ENCODE measurements at places on chromosomes 3 and 15.

- DNase-seq: no peak
Observed at GRCh38 chr3:170985304-170985703, 41.2 kb downstream of the SLC2A2 start.

GRCh38 chr15:77851086-77851485, 218.4 kb upstream of the LINGO1 start:
- DNase-seq: no peak

DNA sequence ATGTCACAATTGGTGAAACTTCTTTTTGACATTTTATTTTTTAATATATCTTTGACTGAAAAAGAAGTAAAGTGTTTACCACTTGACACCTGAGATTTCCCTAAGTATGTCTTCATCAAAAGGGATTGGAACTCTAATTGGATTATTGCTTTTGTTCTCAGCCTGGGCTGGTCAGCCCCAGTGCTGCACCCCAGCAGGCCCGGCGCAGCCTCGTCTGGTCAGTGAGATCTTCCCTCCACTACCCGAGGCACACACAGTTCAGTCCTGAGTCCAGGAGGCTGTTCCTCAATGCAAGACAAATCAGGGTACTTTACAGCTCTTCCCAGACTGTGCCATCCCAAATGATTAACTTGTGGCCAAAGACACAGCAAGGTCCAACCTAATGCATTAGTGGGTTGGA, 146.9 kb upstream of the SEMA6D start:
- DNase-seq: no peak

GRCh38 chr3:28218071-28218916, 23.1 kb upstream of the CMC1 start:
- no peak for DNase-seq

DNA sequence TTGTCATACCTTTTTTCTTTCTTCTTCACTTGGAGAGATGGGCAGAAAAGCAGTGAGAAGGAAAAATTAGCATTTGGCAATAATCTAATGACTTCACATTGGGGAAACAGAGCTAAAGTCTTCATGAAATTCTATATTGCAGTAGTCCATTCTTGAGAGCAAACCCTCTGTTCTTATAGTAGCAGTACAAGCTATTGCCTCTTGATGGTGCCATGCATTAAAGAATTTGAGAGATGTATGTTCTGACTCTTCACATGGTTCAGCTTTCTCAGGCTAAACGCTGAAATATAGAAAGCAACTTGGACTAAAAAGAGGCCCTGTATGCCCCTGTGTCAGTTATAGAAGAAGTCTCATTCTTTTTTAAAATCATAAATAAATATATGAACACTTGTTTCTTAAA, 36.0 kb downstream of the PHLDB2 start:
- DNase-seq: peak; percentile 53

GRCh38 chr15:58522391-58522790, 90.6 kb downstream of the LIPC start:
- DNase-seq: no peak

DNA sequence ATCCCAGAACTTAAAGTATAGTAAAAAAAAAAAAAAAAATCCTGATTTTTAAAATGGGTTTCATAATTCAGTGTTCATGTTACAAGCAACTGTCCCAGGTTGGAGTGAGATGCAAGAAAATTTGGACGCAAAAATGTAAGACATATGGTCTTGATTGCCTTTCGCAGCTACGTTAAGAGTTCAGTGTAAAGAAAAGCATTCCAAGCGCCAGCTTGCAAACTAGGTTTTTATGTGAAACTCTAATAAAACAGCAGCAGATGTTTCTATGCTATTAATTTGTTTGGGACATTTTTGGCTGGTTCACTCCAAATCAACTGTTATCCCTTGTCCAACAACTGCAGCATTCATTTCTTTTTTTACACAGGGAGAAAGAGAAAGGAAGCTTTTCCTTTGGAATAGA, 957.8 kb downstream of the ROBO1 start:
- DNase-seq: peak; percentile 54

DNA sequence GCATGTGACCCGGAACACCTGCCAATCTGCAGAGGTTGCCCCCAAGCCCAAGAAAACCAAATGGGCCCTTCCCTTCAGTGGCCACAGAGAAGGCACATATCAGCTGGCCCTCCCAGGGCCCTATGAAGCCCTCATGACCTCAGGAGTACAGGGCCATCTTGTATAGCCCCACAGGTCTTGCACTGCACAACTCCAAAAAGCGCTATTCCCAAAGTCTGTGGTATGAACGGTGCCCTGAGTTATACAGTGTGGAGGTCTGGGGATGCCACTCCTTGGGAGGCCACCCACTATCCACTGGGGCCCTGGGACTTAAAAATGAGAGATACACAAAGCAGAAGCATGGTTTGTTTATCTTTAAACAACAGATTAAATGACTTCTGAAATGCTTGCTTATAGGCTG, 61.5 kb downstream of the CAPN7 start:
- no peak for DNase-seq

GRCh38 chr3:151795276-151795675, 18.6 kb upstream of the AADAC start:
- peak; percentile 90 for DNase-seq

DNA sequence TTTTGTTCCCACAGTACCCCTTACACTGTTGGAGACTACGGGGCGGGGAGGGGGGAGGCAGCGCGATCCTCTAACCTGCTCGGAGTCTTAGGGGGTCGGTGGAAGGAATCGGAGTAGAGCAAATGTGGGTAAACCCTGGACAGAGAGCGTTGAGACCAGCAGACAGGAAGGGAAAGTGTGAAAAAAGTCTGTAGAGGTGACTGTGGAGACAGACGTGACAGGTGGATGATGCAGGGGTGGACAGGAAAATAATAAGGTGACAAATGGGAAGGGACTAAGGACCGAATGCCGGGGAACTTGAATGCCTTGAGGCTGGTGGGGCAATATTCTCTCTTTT, 424 bp downstream of the EAF2 start:
- no peak for DNase-seq

DNA sequence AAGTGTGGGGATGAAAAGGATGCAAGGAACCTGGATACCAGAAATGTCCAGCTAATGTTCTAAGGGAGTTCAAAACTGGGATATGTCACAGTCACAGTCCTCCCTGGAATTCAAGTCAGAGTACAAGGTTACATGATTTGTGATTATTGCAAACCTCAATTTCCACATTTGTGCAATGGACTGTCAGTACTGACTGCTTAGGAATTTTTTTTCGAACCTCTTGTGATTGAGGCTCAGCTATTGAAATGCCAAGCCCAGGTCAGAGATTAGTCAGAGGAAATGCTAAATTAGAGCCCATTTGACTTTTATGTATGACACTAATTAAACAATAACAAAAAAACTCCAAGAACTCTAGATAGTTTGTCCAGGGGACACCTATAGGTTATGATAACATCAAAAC, 210.2 kb downstream of the THSD4 start:
- peak; percentile 78 for DNase-seq

- DNase-seq: no peak
Observed at GRCh38 chr3:141542202-141542969, 55.6 kb downstream of the RASA2 start.

DNA sequence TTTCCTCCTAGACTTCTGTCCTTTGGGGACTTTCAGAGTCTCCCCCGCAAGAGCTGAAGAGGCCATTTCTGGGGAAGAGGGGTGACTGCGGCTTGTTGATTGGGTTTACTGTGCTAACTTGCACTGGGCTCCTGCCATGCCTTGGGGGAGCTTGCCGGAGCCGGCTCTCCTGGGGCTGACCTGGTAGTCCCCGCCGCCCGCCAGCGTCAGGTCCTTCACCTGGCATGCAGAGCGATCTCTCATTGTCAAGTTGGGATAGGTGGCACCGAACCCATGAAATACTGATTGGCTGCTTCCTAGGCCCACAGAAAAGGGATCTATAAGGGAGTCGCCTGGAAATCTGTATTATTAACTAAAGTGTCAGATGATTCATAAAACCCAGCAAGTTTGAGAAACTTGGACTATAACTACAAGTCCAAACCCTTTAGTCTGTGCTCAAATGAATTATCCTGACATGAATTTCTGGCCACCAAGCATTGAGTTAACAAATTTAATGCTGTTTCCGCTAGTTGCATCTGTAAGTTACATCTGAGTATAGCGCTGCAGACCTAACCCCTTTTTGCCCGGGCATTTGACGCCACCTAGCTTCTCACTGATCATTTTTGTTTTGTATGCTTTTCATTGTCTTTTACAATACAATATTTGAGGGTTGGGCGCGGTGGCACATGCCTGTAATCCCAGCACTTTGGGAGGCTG, 607 bp upstream of the IMP3 start:
- DNase-seq: peak; percentile 67

DNA sequence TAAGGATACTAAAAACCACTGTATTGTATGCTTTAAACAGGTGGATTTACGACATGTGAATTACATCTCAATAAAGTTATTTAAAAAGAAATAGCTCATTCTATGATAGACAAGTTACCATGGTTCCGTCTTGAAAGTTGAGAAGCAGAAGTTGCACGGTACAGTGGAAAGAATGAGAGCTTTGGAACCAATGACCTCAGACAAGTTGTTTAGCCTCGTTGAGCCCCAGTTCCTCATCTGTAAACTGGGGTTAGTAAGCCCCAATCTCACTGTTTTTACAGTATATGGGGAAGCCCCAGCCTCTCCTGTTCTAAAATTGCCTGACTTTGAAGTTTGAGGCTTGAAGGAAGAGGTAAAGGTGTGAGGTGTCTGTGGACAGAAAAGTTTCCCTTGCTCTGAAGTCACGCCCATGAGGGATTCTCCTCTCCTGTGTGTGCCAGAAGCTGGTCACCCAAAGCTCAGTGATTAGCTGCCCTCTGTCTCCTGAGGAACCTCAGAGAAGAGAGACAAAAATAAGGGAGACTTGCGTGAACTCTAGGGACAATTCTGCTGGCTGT, 10.0 kb downstream of the CRYGS start:
- no peak for DNase-seq

DNA sequence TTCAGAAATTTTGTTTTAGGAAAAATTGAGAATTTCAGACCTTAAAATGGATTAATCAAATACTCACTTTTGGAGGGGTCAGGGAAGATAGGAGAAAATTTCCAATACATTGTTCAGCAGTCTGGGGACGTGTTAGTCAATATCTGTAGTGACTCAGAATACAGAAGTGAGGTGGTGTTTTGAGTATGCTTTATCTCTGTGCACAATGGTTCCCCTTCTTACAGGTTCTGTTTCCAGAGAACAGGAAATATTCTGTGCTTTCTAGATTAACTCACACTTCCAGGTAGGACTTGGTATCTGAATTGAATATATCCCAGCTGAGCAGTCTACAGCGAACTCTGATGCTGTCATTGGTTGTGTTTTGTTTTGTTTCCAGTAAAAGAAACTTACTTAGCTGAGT, 30.7 kb upstream of the CCDC54 start:
- no peak for DNase-seq

DNA sequence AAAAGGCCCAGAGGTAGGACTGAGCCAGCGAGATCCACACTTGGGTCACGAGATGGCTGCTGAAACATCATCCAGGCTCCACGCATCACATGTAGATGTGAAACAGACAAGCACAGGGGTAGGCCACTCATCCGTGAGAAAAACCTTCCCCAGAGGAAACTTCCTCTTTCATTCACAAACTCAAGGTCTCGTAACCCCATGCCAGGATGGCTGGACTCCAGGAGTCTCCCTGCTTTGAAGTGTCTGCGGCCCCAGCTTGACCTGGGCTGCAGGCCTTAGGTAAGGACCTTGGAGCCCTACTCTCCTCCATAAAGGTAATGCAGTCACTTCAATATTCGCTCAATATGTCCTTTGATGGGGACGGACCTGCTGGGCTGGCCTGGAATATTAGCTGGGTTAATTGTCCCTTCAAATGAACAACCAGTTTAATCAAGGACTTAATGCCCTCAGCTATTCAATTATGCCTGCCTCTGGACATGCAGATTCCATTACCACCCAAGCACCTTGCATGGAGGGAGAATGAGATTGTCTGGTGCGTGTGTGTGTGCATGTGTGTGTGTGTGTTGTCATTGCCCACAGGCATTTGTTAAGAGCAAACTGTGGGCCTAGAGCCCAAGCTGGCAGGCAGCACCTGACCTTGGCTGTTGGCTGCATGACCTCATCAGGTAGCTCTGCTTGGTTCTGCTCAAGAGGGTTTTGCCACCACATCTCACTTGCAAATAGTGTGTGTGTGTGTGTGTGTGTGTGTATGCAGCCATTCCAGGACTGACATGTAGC, 186.9 kb upstream of the TLE3 start:
- DNase-seq: no peak

- no peak for DNase-seq
Observed at GRCh38 chr3:177525987-177526712, 328.9 kb upstream of the TBL1XR1 start.

GRCh38 chr15:77630956-77631744, 1.6 kb downstream of the LINGO1 start:
- no peak for DNase-seq

GRCh38 chr15:31017311-31017710, 25.9 kb upstream of the MTMR10 start:
- no peak for DNase-seq

- no peak for DNase-seq
Observed at GRCh38 chr3:138418601-138419206, 15.7 kb upstream of the ESYT3 start.

- DNase-seq: no peak
Observed at GRCh38 chr15:22874256-22874655, 35.8 kb downstream of the NIPA2 start.

- peak; percentile 52 for DNase-seq
Observed at GRCh38 chr3:11668243-11669235, 24.8 kb upstream of the VGLL4 start.

- no peak for DNase-seq
Observed at GRCh38 chr3:26498271-26498670, 124.3 kb upstream of the LRRC3B start.

DNA sequence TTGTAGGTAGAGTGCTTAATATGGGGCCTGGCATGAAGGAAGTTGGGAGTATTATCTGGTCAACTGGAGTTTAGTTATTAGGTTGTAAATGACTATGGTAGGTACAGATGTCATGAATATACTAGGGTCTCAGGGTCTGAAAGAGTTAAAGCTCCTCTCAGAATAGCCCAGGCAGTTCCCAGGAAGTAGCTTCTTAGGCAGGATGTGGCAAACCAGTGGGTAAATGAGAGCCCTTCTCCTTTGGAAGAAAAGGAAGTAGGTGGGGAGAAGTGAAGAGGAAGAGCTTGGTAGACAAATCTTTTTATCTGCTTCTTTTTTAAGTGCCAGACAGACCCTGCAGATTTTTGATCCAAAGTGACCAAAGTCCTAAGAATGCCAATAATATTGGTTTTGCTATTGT, 24.5 kb downstream of the MAP2K1 start:
- no peak for DNase-seq

DNA sequence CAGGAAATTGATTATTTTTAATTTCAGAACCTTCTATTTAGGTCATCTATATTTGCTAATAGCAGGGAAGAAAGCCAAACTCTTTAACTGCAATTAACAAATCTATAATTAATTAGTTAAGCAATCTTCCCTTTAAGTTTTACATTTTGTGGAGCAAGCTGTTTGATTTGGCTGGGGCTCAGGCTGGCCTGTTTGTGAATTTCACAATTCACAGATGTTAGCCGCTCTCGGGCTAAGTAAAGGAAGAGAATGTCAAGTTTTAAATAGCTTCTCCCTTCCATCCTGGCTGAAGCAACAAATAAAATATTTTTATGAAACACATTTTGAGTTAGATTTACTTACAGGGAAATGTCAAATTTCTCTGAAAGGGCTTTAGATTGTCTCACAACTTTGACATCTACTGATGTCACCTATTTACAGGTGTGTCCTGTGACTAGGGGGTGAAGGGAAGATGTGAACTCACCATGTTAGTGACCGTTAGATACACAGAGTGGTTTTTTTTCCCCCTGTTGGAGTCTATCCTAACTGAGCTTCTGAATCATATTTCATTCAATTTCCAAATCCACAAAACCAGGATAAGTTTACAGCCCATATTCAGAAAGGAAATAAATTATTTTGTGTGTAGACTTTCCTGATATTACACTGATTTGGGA, 1.3 kb upstream of the TP63 start:
- no peak for DNase-seq

Data from fibroblast of skin of right biceps (primary cell).